ENCODE measurements at places on chromosomes 12 and 14.

GRCh38 chr14:96233661-96234060 lies 22.3 kb upstream of the BDKRB1 start:
- DNase-seq, result no peak

DNA sequence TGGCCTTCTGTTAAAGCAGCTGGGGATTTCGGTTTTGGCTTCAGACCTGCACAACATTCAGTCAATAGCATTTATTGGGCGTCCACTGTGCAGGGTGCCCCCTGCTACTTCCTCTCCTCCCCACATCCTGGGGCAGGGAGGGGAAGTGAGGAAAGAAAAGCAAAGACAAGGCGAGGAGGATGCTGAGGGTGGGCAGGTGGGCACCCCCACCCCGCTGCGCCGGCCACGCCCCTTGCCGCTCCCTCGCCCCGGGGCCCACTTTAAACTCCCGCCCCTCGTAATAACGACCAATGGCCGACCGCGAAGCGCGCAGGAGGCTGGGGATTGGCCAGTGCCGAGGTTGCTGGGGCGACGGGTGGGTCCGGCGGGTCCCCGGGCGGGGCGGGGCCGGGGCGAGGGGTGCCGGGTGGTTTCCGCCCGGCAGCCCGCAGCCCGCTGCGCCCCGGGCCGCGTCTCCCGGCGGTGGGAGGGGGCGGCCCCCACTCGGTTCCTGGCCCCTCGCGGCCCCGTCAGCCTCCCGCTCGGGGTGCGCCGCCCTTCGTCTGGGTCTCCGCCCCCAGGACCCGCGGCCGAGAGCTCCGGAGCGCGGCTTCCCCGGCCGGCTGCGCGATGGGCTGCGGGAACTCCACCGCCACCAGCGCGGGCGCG lies at the start of gene C12orf75:
Gene C12orf75 (plus strand): TSS at position 409 of the 648 bp plus-strand sequence. CDS start 201 bp downstream, at position 610.
- peak; percentile 69 for DNase-seq

GRCh38 chr14:86373886-86374285 lies 843.9 kb downstream of the FLRT2 start:
- DNase-seq, result no peak

DNA sequence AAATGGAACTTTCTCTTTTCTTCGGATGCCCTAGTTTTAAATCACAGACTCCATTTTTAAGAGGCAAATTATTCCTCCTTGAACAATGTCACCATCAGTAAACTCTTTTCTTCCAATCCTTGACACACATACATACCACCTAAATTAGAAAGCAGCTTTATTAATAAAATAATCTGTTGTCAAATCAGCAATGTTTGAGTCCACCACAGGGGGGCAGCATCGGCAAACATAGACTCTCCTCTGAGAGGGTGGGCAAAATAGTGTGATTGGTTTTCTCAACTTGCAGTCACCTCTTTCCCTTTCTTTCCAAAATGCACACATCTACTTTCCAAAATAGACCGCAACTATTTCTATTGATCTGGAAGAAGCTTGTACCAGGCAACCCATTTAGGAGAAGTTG lies 438.4 kb upstream of the OR4E1 start:
- DNase-seq, result no peak

DNA sequence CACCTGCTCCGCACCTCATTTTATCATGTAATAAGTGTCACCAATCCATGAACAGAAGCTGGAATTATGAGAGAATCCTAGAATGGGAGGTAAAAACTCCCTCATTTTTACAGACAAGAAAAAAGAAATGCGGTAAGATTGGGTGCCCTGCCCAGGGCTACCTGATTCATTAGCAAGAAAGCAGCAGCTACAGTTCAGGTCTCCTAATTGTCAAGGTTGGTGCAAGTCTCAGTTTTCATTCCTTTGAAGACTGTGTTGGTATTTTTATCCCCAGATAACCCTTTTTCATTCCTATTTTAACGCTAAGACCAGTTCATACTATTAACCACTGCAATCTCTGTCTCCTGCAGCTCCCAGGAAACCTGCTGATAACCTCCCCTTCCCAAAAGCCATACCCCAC lies 6.9 kb downstream of the DUSP6 start:
- DNase-seq, result no peak

DNA sequence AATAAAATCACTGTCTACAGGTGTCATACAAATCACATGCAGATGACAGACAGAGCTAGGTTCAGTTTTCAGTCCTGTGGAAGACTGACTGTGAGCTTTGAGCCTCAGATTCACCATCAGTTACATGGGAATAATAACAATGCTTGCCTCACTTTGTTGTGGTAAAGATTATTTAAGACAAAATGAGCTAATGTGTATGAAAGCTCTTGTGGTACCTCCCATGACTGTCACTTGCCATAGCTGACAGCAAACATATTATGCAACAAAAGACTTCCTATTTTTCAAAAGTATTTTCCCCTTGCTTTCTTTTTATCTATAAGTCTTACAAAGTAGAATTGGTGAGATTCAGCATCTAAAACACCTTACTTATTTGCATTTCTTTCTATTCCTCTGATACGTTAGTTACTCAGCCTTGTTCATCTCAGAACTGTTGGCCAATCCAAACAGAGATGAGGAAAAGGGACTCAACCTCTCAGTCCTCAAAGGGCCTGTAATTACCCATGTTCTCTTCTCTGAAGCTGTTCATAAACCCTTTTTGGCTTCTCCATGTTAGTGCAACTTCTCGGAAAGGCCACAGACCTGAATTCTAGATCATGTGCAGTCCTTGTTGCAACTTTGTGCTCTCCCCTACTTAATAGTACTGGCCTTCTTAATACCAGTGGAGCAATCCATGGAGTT lies 8.8 kb upstream of the DDHD1 start:
- DNase-seq, result no peak

- no peak for DNase-seq
These were observed 333.7 kb downstream of the PCNX1 start for GRCh38 chr14:71240866-71241520.

All from stimulated activated CD4-positive, alpha-beta T cell treated with anti-CD3 and anti-CD28 coated beads, TNF-alpha, amount 100 ng/mL, for 4 hours (primary cell).